ENCODE measurements at places on chromosomes 1 and 21. TPM values are rescaled to one million over a fixed set of nuclear protein-coding genes. Genes with fewer than 3 reads are reported as not detected.

Gene ETV3L
- 0.26 TPM for total RNA-seq

Gene CD1C
- total RNA-seq, result not detected

Gene TSPEAR
- total RNA-seq, result 0.08 TPM

- no peak for ATAC-seq
Observed at GRCh38 chr1:244029124-244029523, 22.0 kb upstream of the ZBTB18 start.

DNA sequence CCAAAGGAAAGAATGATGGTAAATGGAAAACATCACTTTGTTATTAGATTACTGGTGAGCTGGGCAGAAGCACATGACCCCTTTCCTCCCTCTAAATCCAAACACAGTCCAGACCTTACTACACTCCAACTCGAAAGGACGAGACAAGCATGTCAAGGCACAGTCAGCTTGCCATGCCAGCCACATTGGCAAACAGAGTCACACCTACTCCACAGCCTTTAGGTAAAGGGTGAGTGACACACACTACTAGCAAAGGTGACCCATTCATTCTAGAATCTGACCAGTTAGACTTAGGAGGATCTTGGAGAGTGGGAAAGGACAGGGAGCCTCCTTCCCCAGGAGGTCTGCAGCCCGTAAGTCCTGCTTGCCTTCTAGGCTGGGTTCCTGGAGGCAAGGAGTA, 3.0 kb downstream of the SLC44A3 start:
- ATAC-seq, result no peak

Measured in activated T-helper 17 cell treated with anti-CD3 and anti-CD28 coated beads, Interleukin-2, amount 50 U/mL, for 72 hours (primary cell).